ENCODE measurements at places on chromosomes 2 and 18. TPM values are rescaled to one million over a fixed set of nuclear protein-coding genes. Genes with fewer than 3 reads are reported as not detected.

DNA sequence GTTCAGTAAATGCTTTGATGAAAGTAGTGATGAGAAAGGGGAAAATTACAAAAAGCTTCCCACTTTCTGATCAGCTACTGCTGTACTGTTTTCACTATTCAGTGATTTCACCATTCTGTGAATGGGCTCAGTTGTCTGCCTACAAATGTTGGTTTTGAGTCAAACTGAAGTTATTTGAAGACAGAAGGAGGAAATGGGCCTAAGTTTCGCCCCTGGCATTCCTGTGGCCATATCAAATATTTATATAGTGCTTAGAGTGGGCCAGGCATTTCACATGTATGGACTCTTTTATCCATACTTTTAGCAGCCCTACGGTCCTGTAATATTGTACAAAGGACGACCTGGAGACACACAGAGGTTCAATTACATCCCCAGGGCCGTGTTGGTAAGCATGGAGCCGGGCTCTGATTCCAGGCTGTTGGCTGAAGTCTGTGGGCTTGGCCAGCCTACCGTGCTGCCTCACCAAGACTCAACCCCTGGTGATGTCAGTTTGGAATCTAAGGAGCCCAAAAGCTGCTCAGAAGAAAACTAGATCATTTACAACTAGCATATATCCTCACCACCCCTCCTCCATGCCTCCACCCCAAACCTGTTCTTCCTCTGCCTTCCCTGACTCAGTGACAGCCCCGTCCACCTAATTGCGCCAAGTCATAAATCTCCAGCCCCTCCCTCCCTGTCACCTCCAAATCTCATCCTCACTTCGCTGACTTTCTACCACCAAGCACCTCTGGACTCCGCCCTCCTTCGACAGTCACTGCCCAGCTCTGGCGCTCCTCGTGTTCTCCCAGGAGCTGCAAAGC, 10.1 kb upstream of the GRHL1 start:
- H3K4me1 ChIP-seq, result no peaks in the 10 kb centered on the region
- no peak overlapping the region for H3K4me3 ChIP-seq
- DNase-seq, result no peak
- H3K27me3 ChIP-seq, result peaks cover 14% of the 10 kb centered on the region
- no peaks in the 10 kb centered on the region for H3K36me3 ChIP-seq

RNF125 gene
- 0.92 TPM for total RNA-seq

DNA sequence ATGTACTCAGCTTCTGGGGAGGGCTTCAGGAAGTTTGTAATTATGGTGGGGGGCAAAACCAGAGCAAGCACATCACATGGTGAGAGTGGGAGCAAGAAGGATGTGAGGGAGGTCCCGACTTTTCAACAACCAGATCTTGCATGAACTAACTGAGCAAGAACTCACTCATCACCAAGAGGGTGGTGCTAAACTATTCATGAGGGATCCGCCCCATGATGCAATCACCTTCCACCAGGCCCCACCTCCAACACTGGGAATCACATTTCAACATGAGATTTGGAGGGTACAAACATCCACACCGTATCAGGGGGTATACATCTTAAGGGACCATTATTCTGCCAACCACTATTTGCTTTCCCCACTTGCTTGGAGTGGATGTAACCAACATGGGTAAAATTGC, 209.6 kb upstream of the HNRNPA3 start:
- no peaks in the 10 kb centered on the region for H3K36me3 ChIP-seq
- DNase-seq, result no peak
- no peaks in the 10 kb centered on the region for H3K27me3 ChIP-seq
- H3K27ac ChIP-seq, result no peak overlapping the region
- H3K4me3 ChIP-seq, result no peak overlapping the region

GRCh38 chr2:183604065-183604464, 479.8 kb downstream of the NUP35 start:
- no peaks in the 10 kb centered on the region for H3K4me1 ChIP-seq
- H3K27ac ChIP-seq, result no peak overlapping the region
- H3K4me3 ChIP-seq, result no peak overlapping the region
- DNase-seq, result no peak
- no peaks in the 10 kb centered on the region for H3K36me3 ChIP-seq
- no peaks in the 10 kb centered on the region for H3K27me3 ChIP-seq

DNA sequence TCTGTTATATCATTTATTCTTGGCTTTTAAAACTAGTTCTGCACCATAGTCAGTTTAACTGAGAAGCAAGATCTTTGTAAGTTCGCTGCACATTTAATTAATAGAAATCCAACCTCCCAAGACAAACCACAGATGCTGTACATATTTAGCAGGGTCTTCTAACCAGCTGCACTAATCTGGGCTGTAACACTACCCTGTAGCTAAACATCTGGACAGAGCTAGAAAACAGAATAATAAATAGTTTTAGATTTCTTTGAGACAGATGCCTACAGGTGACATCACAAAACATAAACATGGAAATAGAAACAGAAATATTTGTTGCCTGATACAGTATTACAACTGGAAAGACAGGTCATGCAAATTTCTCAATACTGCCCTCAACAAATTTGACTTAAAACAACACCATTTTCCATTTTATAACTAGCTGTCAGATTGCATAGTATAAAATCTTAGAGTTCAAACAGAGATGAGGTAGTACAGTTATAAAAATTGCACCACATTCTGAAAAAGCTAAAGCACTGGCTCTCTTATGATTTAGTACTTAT, 315.1 kb downstream of the NR4A2 start:
- H3K4me1 ChIP-seq, result no peaks in the 10 kb centered on the region
- H3K4me3 ChIP-seq, result no peak overlapping the region
- no peak overlapping the region for H3K27ac ChIP-seq
- no peaks in the 10 kb centered on the region for H3K27me3 ChIP-seq
- no peak for DNase-seq
- H3K36me3 ChIP-seq, result no peaks in the 10 kb centered on the region

SERPINB10 gene
- not detected for total RNA-seq

DNA sequence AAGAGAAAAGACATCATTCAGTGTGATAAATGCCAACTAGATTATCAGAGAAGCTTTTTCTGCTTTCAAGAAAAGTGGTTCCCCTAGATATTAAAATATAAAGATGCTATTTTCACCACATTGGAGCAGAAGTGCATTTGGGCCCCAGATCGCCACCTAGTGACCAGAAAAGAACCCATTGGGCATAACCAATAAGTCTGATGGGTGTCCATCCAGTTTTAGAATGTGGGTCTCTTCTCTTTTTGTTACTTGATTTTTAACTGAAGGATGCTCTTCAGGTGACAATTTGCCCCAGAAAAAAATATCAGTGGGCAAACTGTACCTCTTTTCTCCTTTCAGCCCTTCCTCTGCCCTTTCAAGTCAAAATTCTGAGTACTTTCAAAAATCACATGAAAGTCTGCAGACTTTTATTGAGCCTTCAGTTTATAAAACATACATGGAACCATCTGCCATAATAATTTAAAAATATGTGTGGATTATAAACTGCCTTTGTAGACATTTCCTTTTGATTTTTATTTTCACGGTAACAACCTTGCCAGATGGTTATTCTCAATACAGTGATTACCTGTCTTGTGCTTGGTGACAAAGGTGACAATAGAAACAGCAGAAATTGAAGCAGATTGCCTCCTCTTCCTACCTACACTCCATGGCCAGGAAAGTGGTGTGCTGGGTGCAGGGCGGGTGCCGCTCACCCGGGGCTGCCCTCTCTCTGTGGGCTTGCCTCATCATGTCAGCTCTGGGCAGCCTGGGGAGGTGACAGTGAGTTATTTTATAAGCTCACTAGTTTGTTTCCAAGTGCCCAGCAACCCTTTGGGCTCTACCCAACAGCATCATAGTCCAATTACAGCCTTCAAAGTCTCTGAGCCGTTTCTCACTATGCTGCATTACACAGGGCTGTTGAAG, 124.5 kb downstream of the DCDC2C start:
- no peak overlapping the region for H3K4me3 ChIP-seq
- H3K36me3 ChIP-seq, result no peaks in the 10 kb centered on the region
- no peaks in the 10 kb centered on the region for H3K27me3 ChIP-seq
- no peak for DNase-seq

- no peak overlapping the region for H3K4me3 ChIP-seq
- H3K27me3 ChIP-seq, result no peaks in the 10 kb centered on the region
- DNase-seq, result no peak
These were observed 34.7 kb downstream of the NPPC start for GRCh38 chr2:231891514-231891905.

GRCh38 chr18:58284699-58285448, 240.8 kb downstream of the NEDD4L start:
- no peaks in the 10 kb centered on the region for H3K27me3 ChIP-seq
- peaks cover 25% of the 10 kb centered on the region for H3K4me1 ChIP-seq
- H3K36me3 ChIP-seq, result no peaks in the 10 kb centered on the region
- H3K4me3 ChIP-seq, result no peak overlapping the region
- no peak overlapping the region for H3K27ac ChIP-seq

- no peak overlapping the region for H3K27ac ChIP-seq
- no peak overlapping the region for H3K4me3 ChIP-seq
- H3K4me1 ChIP-seq, result no peaks in the 10 kb centered on the region
- DNase-seq, result no peak
These were observed 494.9 kb downstream of the NYAP2 start for GRCh38 chr2:225894236-225894980.

DNA sequence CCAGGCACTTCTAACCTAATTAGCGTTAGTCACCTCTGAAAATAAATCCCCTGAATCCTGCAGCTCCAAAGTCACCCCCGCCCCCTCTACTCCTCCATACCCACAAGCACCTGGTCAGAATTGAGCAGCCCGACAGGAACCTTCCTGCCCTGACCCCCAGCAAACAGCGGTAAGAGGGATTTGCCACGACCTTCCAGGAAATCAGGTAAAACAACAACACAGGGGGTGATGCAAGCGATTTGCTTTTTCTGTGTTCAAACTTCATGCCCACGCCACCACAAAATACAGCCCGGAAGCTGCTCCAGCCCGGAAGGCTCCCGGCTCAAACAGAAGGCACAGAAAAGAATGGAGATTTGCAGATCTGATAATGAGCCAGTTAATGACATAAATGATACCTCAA, 367.1 kb downstream of the GPD2 start:
- H3K36me3 ChIP-seq, result no peaks in the 10 kb centered on the region
- no peak overlapping the region for H3K4me3 ChIP-seq
- H3K27ac ChIP-seq, result no peak overlapping the region
- no peaks in the 10 kb centered on the region for H3K4me1 ChIP-seq
- no peak for DNase-seq
- no peaks in the 10 kb centered on the region for H3K27me3 ChIP-seq

- DNase-seq, result no peak
- peaks cover 54% of the 10 kb centered on the region for H3K27me3 ChIP-seq
- no peaks in the 10 kb centered on the region for H3K36me3 ChIP-seq
- H3K27ac ChIP-seq, result no peak overlapping the region
These were observed 5.8 kb upstream of the WNT6 start for GRCh38 chr2:218853766-218854165.

DNA sequence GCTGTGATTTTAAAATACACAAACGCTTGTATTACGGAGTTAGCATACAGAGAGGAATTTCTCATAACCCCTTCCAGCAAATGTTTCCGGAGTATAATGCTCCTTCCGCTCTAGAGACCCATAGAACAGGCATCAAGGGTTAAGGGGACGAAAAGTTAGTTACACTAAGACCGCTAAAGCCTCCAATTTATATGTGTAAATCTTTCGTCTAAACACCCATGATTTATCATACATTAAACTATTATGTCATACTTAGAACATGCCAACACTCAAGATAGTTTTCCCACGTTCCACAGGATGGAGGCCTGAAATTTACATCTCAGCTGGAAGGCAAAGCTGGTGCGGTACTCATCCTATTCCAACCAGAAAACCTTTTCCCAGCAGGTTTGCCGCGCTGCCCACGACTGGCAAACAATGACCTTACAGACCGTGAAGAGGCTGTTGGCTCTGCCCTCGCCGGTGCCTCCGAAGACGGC, 650 bp downstream of the ORMDL1 start:
- peak overlapping the region; percentile 71 for H3K27ac ChIP-seq
- H3K27me3 ChIP-seq, result no peaks in the 10 kb centered on the region
- H3K4me3 ChIP-seq, result peak overlapping the region; percentile 79
- DNase-seq, result no peak
- H3K36me3 ChIP-seq, result peaks cover 3% of the 10 kb centered on the region

LRRC30 gene
- total RNA-seq, result not detected

DNA sequence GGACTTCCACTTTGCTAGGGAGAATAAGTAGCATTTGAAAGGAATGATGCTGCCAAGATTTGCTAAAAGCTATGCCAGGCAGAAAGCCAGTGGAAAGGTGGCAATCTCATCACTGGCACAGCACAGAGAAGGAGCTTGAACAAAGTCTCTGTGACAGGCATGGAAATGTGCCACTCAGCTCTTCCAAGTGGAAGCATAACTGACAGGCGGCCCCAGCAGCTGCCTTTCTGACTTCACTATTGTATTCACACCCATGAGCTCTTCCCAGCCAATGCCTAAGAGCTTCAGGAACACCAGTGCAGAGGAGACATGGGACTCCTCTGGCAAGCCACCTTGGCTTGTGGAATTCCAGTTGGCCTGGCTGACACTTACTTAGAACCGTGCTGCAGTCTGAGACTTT, 134.6 kb upstream of the REG3G start:
- no peaks in the 10 kb centered on the region for H3K36me3 ChIP-seq
- H3K27ac ChIP-seq, result no peak overlapping the region
- DNase-seq, result no peak
- H3K27me3 ChIP-seq, result no peaks in the 10 kb centered on the region

Data from endothelial cell of umbilical vein (primary cell).